ENCODE measurements at places on chromosomes 2 and 18.

GRCh38 chr2:160338901-160339685, 139.0 kb upstream of the ITGB6 start:
- DNase-seq = no peak

GRCh38 chr2:40062381-40062780, 283.3 kb upstream of the THUMPD2 start:
- DNase-seq = no peak

DNA sequence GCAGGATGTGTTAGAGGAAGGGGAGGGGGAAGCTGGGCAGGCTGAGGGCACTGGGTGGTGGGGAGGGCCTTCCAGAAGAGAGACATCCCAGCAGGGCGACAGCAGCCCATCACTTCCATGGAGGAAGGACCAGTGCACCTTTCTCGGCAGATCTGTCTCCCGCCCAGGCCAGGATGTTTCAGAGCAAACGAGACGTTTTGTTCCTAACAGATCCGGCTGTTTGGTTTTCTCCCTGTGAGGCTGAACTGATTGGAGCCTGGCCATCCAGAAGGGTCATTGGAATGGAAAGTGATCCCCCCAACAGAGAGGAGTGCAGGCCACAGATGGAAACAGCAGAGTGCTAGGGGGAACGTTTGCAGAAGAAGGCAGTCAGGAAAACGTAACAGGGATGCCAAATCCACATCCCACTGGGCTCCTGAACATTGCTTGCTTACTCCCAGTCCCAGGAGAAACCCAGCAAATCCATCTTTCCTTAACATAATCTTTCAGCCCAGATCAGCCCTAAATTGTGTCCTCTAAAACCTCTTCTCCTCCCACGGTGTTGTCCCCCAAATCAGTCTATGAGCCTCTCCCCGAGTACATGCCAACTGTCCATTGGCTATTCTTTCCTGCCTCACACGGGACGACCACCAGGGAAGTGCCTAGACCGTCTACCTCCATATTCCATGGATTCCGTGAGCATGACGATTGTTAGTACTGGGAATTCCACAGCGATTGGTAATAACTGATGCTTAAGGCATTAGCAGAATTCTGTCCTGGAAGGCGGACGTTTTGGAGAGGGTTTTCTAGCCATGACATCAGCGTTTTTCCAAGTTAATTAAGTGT, 126.8 kb downstream of the SEPTIN10 start:
- DNase-seq = no peak

- DNase-seq = no peak
These were observed 267.2 kb upstream of the CYRIA start for GRCh38 chr2:16932826-16933225.

- DNase-seq = no peak
These were observed 191.8 kb upstream of the RBBP8 start for GRCh38 chr18:22741318-22741717.
